ENCODE measurements at places on chromosomes 1 and 21.

DNA sequence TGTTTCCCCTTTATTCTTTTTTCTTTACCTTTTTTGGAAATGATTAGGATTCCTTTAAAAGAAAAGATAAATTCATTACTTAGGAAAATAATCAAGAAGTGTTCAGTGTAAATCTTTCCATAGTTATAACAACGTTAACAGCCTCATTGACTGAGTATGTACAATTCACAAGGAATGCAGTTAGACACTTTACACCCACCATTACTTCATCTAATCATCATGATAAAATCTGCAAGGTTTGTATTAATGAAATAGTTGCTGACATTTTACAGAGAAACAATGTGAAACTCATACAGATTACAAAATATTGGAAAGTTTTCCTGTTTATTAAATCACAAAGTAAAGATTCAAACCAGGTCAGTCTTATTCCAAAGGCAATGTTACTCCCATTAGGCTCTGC lies 59.3 kb upstream of the NEGR1 start:
- no peak for DNase-seq

DNA sequence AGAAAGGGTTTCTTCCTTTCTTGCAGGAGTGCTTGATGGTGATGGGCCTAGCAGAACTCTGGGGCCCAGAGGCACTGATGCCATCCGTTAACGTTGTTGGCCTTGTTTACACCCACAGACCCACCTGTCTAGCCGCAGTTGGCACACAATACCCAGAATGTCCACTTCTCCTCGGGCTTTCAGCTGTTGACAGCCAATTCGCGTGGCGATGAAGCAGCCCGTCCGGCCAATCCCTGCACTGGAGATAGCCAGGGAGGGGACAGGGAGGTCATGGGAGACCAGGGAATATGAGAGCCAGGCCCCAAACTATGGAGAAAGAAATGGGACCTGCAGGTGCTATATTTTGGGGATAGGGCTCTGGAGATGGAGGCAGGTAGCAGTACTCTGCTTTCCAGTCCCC lies 5.7 kb upstream of the ARL8A start:
- no peak for DNase-seq

DNA sequence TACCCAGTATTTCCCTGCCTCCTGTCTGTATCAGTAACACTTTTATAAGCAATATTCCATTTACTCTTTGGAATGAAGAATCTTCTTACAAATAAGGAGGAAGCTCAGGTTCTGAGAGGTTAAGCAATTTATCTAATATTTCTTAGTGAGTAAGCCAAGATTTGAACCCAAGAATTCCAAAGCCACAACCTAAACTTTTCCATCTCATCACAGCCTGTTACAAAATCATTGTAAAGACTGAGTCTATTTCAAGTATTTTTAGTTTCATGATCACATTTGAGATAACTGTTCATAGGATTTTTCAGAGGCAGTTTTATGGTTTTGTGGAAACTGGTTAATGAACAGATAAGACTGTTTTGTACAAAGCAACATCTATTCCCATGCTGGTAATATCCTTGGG lies 29.8 kb upstream of the HHAT start:
- no peak for DNase-seq

GRCh38 chr1:31651766-31652165 lies 7.1 kb upstream of the PEF1 start:
- no peak for DNase-seq

- DNase-seq: peak; percentile 80
Observed at GRCh38 chr1:27862671-27863537, 9.4 kb upstream of the THEMIS2 start.

GRCh38 chr1:205547936-205548827 lies 43.7 kb downstream of the CDK18 start:
- no peak for DNase-seq

DNA sequence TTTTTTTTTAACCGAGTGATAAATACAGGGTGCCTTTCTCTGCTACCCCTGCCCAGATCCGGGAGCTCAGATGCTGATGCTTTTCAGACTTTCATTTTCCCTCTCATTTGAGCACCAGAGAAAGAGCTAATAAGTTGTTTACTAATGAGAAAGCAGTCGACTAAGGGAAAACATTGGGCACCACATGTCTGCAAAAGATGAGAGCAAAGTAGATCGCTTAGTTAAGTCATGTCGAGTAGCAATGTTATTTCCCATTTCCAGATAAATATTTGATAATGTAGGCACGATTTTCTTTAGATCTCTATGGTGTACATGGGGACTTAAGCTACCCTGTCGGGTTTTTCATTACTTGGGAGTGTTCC lies 1.2 kb downstream of the PKN2 start:
- no peak for DNase-seq

DNA sequence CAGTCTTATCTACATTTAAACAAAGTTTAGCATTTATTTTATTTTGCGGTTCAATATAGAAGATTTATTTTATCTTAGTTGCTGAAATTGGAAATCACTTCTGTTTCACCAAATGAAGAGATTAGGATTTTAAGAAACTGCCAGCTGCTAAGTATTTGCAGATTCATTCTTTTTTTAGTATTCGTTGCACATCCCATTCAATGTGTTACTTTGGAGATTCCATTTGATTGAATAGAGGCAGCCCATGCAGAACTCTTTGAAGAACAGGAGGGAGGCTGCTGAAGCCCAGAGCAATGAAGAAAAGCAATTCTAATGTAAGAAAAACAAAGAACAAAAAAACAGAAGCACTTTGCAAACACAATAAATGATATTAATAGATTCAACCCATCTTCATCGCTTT lies 38.6 kb upstream of the IL12RB2 start:
- no peak for DNase-seq

DNA sequence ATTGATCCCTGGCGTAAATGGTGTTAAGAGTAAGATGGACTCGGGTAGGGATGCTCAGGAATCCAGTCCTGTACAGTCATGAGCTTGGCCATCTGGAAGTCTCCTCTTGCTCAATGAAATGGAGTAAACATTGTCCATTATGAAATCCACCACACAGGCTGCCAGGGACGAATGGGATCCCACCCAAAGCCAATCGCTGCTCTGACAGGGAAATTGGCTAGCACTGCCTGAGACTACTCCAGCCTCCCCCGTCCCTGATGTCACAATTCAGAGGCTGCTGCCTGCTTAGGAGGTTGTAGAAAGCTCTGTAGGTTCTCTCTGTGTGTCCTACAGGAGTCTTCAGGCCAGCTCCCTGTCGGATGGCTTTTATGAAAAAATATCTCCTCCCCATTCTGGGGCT lies at the start of gene HSD11B1:
Gene HSD11B1, plus strand, starts transcription at position 263 of the 400 bp plus-strand sequence. Its CDS starts 97 bp downstream, at position 360.
- peak; percentile 23 for DNase-seq

GRCh38 chr1:186620566-186621350 lies 59.5 kb downstream of the PTGS2 start:
- DNase-seq: no peak

GRCh38 chr1:233513431-233513830 lies 100.5 kb upstream of the KCNK1 start:
- DNase-seq: no peak

GRCh38 chr1:109399326-109399957 lies 1.7 kb upstream of the SORT1 start:
- peak; percentile 78 for DNase-seq

DNA sequence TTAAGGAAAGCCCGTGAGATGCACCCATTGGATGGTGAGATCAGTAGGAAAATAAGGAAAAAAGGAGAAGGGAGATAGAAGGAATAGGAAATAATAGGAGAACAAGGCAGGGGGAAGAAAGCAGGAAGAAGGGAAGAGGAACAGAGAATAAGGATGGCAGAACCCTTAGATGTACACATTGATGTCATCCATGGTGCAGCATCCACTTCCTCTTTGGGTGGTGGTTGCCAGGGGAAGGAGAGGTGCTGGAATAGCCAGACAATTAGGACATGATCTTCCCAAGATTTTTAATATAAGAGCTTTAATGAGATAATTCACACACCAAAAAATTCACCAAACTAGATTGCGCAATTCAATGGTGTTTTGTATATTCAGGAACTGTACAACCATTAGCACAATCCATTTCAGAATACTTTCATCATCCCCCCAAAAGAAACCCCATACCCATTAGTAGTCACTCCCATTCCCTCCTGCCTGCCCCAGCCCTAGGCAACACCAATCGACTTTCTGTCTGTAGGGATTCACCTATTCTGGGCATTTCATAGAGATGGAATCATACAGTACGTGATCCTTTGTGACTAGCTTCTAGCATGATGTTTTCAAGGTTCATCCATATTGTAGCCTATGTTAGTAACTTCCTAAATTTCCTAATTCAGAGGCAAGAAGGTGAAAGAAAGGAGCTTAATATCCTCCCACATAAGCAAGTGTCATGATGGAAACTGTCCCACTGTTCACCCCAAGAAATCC lies 121.4 kb downstream of the PLXNA2 start:
- no peak for DNase-seq

DNA sequence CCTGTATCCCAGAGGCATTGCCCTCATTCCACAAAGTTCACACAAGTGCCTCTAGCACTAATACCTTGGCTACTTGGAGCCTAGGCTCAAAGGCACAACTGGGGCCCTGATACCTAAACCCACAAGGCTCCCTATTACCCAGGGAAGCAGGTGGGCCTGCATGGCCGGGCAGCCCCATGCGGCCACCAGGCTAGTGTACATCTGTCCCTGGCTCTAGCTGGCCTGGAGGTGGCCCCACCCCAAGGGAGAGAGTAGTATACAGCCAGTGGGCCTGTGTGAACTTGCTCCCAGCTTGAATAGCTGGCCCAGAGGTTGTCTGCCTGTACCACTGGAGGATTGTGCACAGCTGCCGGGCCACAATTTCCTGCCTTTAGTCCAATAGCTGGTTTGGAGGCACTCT lies 52.2 kb downstream of the USP25 start:
- DNase-seq: no peak

DNA sequence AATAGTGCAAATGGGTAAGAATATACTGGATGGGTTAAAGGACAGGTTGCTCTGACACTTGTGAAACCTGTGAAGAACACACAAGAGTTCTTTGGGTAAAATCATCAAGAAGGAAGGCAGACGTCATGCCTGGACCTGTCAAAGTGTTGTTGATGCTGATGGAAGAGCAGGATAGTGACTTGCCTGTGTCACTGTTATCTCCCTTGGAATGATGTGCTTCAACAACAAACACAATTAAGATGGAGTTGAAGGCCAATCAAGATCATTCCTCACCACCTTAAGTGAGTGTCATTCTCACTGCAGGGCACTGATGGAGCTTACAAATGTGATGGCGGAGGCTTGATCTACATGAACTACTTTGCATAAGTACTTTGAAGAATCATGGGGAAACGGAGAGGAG lies 73.2 kb downstream of the LRRN2 start:
- no peak for DNase-seq

DNA sequence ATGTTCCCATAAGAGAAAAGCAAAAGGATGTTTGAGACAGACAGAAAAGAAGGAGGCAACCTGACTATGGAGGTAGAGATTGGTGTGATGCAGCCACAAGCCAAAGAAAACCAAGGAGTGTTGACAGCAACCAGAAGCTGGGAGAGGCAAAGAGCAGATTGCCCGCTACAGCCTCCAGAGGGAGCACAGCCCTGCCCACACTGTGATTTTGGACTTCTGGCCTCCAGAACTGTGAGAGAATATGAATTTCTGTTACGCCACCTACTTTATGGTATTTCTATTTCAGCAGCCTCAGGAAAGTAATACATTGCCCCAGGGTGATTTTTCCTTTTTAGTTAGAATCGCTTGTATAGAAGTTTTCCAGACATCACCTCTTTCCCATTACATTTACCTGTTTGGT lies 28.4 kb downstream of the SLAMF6 start:
- DNase-seq: no peak

DNA sequence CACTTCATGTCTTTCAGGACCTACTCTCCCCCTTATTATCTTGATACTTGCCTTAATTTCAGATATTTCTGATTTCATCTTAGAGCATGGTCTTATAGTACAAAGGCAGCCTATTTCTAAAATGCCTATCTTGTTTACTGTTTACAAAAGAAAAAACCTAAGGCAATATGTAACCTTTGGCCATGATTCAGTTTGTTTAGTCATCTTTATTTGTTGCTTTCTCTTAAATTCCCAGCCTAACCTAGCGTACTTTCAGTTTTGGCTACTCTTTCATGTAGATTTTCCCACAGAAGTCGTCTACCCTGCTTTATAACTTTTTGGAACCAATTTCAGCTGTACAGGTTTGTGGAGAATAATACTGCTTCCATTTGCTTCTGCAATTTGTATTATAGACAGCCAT lies 81.8 kb downstream of the KIF1B start:
- no peak for DNase-seq

GRCh38 chr1:36199934-36200741 lies 24.1 kb upstream of the THRAP3 start:
- DNase-seq: no peak

DNA sequence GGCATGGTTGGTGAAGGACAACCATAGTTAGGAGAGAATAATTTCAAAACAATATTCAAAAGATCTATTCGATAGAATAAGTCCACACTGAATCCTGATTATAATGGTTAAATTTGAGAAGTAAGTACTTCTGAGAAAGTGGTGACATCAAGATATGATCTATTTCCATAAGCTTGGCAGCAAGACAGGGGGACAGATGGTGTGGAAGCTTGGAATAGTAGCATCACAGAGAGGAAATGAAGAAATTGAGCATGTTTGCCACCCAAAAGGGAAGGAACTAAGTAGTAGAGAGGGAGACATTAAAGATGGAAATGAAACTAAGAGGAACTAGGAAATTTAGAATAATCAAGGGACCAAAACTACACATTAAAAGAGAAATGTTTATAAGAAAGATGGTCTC lies 94.5 kb downstream of the OLFM3 start:
- DNase-seq: no peak

DNA sequence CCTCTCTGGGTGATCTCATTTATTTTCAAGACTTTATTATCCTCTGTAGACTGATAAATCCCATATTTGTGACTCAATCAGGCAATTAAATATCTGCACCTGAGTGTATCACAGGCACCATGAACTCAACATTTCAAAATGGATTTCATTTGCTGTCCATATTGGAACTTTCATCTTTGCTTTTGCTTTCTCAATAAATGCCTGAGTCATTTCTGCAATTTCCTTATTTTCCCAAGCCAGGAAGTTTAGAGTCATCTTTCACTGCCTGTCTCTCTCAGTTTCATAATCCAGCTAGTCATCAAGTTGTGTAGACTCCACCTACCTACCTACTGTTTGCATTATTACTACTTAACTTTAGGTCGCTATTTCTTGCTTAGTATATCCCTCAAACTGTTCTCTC lies 540.9 kb downstream of the LMO4 start:
- DNase-seq: no peak

GRCh38 chr1:14149431-14149830 lies 449.1 kb upstream of the KAZN start:
- no peak for DNase-seq

DNA sequence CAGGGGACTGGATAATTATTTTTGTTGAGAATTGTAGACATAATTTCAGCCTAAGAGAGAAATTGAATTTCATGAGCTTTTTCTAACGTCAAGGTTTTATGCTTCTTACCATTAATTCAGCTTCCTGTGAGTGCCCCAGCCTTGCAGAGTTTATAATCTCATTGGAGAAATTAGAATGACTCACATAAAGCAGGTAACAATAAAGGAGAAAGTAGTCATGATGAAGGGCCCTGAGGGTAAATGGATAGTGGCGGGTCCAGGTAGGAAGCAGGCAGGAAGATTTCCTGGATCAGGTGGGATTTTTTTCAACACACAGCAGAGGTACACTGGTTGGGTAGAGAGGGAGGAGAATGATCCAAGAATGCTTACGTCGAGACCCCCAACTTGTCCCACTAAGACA lies 311.4 kb downstream of the BARHL2 start:
- DNase-seq: no peak

Measured in muscle of back (tissue), 13 donors.